Articular chondrocyte of knee joint (primary cell): ENCODE measurements at places on chromosomes 11 and 22. TPM values are rescaled to one million over a fixed set of nuclear protein-coding genes. Genes with fewer than 3 reads are reported as not detected.

The UCP3 gene
- 0.65 and 1.1 TPM in 2 replicates for total RNA-seq

The ZNF202 gene
- total RNA-seq: 4.6 and 5.6 TPM in 2 replicates

The SULT4A1 gene
- 0.43 and 1.4 TPM in 2 replicates for total RNA-seq

The SLC22A12 gene
- not detected in 2 replicates for total RNA-seq

The SYT7 gene
- total RNA-seq: 3.4 and 4.3 TPM in 2 replicates

The CSNK2A3 gene
- total RNA-seq: 2.7 and 5.1 TPM in 2 replicates

The SEPTIN3 gene
- under 0.01 and 0.22 TPM in 2 replicates for total RNA-seq

The BCO2 gene
- total RNA-seq: 1.5 and 2.0 TPM in 2 replicates

The SERPINH1 gene
- total RNA-seq: 850 and 954 TPM in 2 replicates

The KDM4D gene
- total RNA-seq: 1.0 and 1.1 TPM in 2 replicates

The JAML gene
- not detected in 2 replicates for total RNA-seq

The PHOX2A gene
- not detected in 2 replicates for total RNA-seq

The NPAS4 gene
- under 0.01 TPM in 1 of 2 replicates, not detected in the other for total RNA-seq

The A4GALT gene
- total RNA-seq: 23.9 and 31.4 TPM in 2 replicates

The LMO2 gene
- 0.65 and 1.7 TPM in 2 replicates for total RNA-seq

The PRODH gene
- total RNA-seq: under 0.01 TPM in 1 of 2 replicates, not detected in the other

The PPME1 gene
- 20.5 and 27.1 TPM in 2 replicates for total RNA-seq

The HTR3A gene
- total RNA-seq: not detected in 2 replicates

The PRR33 gene
- under 0.01 TPM in 1 of 2 replicates, not detected in the other for total RNA-seq

The C22orf15 gene
- total RNA-seq: 1.2 and 1.9 TPM in 2 replicates

The MPEG1 gene
- not detected in 2 replicates for total RNA-seq

The YPEL1 gene
- 1.9 and 2.0 TPM in 2 replicates for total RNA-seq

The OR2AG1 gene
- under 0.01 TPM in 1 of 2 replicates, not detected in the other for total RNA-seq

The THYN1 gene
- total RNA-seq: 46.1 and 46.6 TPM in 2 replicates

The DNAJB13 gene
- total RNA-seq: not detected in 2 replicates

The OR4D11 gene
- not detected in 2 replicates for total RNA-seq
